ENCODE measurements at places on chromosomes 16 and 17.

GRCh38 chr16:24900230-24900629 is 54.5 kb downstream of the SLC5A11 start:
- DNase-seq = no peak

GRCh38 chr16:25235991-25236390 is 19.2 kb downstream of the AQP8 start:
- DNase-seq = no peak

GRCh38 chr17:35368081-35368830 is 5.2 kb downstream of the SLFN11 start:
- peak; percentile 58 for DNase-seq

GRCh38 chr17:11490171-11490755 is 108.0 kb upstream of the DNAH9 start:
- no peak for DNase-seq

- no peak for DNase-seq
Observed at GRCh38 chr16:86457501-86458148, 52.7 kb upstream of the FOXF1 start.

Data from CD4-positive, alpha-beta T cell treated with Interferon gamma for 1 hour (primary cell).